ENCODE measurements at places on chromosomes 12 and 14.

GRCh38 chr12:1559676-1560091 lies 34.7 kb downstream of the FBXL14 start:
- no peak for DNase-seq

DNA sequence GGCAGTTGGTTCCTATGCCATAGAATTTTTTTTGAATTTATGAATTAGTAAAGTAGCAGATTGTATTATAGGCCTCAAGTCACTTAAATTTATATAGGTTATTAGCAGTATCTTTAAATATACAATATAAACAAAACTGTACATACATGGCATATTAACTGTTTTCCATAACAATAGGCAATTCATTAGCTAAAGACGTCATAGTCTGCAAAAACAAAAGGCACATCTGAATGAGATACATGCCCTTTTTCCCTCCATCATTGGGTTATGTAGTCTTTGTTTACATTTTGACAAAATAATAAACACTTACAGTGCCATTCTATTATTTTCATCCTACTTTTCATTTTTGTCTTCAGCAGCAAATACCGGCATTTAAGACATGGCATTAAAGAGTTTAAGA lies 1.1 kb upstream of the VCPKMT start:
- no peak for DNase-seq

GRCh38 chr12:22658214-22658613 lies 33.2 kb downstream of the ETNK1 start:
- DNase-seq = no peak

DNA sequence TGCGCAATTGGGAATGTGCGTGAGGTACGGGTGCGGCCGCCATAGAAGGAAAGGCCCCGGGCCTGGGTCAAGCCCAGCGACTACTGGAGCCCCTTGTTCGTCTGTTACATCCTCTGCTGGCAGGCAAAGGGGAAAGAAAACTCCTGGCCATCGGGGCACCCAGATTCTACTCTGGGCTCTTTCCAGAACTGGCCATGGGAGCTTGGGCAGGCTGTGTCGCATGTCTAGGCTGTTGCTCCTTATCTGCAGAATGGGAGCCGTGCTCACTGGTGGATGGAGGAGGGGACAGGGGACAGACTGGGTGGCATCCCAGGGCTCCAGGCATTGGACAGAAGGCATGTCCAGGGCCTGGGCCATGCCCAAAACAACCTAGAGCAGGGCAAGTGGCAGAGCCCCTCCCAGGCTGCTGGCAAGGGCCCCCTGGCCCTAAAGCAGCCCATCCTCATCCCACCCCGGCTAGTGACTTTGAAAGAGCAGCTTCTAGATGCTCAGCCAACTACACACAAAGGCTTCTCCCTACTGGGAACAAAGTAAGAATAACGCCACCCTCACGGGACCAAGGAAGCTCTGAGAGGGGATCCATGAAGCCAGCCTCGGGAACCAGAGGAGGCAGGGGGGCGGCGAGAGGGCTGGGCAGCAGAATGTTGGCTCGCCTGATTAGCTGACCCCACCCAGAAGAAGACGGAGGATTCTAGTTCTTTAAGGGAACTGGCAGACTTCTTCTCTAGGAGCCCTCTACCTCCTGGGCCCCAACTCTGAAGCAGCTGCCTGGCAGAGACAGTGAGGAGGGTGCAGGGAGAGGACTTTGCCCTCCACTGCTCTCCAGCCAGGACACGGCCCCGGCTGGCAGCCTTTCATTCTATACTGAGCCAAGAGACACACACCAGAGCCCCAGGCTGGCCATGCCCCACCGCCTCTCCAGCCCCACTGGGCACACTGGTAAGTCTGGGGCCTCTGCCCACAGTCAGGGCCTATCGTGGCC lies 96.8 kb downstream of the SINHCAF start:
- no peak for DNase-seq

- no peak for DNase-seq
These were observed 42.6 kb downstream of the SH2B3 start for GRCh38 chr12:111448266-111448830.

- DNase-seq = no peak
These were observed 35.2 kb downstream of the PRIMA1 start for GRCh38 chr14:93752980-93753561.

DNA sequence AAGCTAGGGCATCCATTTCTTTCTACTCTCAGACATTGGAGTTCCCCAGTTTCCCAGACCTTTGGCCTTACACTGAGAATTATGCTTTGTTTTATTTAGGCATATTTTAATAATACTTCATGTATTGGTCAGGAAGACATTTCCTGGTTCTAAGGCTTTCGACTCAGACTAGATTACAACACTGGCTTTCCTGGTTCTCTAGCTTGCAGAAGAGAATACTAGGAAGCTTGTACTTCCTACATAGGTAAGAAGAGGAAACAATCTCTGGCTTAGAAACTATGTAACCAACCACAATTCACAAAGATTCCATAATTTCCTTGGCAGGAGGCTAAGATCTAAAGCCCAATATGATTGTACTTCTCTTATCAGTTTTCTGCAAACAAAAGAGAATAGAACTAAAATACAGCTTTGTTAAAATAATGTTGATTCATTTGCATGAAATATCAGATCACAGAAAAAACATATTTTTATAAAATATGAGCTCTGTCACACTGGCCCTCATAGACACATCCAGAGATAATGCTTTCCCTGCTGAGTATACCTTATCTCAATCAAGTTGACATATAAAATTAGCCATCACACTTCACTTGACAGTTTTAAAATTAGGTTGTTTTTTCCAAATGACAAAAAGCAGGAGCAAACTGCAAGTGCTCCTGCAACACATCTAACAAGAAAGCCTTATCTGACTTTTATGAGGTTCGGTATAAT lies 30.5 kb downstream of the CLEC2D start:
- DNase-seq = no peak

DNA sequence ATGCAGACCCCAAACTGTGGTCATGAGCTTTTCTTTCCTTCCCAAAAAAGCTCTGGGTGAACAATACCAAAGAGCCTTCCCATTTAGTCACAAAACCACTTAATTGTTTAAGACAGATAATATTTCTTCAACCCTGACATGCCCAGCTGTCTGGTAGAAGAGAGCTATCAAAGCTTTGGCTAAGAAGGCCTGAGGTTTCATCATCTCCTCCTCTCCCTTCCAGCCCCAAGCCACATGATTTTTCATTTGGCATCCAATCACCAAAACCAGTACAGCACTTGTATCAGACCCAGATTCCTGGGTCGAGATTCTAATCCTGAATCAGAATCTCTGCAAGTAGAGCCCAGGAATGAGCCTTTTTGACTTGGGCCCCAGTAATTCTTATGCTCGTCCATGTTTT lies 199.6 kb upstream of the TMEM260 start:
- no peak for DNase-seq

- DNase-seq = no peak
These were observed 6.6 kb upstream of the TNFAIP2 start for GRCh38 chr14:103116636-103117035.

DNA sequence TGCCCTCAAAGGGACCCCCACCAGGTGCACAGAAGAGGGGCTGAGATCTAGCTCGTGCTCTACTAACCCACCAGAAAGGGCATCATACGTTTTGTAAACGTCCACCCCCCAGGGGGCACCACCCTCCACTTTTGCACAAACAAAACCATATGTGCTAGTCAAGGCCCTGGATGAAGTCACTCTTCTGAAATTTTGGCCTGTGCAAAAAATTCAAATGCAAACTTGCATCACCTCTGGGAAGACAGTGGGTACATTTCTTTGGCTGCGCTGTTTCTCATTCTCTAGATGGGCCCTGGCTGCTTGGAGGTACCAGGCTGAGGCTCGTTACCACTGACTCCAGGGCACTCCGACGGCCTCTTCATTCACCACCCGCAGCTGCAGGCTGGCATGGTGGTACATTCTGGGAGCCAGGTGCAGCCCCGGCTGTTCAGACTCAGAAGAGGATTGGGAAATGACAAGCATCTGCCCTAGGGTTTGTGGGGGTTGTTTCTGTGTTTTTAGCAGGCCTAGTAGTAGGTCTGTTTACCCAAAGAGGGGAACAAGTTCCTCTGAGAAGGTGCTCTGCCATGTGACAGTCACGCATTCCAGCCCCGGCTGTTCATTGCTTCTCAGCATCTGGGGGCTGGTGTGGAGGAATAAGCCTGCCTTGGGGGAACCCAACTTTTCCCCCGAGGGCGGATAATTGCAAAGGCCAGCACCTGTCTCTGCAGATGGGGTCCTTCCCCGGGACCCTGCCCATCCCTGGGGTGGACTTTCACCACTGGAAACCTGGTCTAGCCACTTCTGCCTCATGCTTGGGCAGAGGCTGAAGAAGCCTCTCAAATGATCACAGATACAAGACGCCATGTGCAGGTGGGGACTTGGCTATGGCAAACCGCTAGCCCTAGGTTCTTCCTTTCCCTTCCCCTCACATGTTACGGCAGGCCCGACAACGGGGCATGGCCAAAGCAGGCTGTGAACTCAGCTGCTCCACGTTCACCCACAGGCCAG lies 147.6 kb downstream of the DPF3 start:
- DNase-seq = no peak

- DNase-seq = no peak
These were observed 90.9 kb downstream of the ACTN1 start for GRCh38 chr14:68888025-68888850.

GRCh38 chr12:24861766-24862540 lies 86.9 kb downstream of the BCAT1 start:
- no peak for DNase-seq

- DNase-seq = peak; percentile 58
These were observed at the start of gene AHNAK2 for GRCh38 chr14:104977681-104978653. AHNAK2 (minus strand) TSS chr14:104978374; CDS start chr14:104978237, 137 bp downstream.

GRCh38 chr14:27409944-27410343 lies 812.1 kb upstream of the NOVA1 start:
- no peak for DNase-seq

- DNase-seq = no peak
These were observed 3.9 kb downstream of the TSPAN9 start for GRCh38 chr12:3081091-3081490.

DNA sequence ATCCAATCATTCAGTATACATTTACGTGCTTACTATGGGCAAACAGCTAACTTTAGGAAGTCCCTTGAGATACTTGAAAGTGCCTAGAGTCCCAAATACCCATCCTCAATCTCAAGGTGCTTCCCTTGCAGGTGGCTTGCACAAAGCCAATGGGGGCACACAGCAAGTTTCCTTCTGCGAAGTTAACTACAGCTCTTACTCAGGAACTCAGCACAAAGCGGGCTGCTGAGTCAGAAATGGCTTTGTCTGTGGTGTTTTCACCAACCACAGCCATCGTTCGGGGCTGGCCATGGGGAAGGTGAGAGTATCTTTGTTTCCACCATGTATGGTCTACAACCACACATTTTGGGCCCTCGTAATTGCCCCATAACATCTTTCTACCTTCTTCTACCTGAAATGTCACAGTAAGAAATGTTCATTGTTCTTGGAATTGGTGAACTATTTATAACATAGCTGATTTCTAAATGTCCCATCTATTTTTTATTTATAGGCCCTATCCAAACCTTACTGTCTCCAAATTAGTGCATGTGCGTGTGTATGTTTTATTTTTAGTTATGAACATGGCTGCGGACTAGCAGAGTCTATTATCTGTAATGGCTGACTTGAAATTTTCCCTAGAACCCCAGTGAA lies 13.9 kb downstream of the MFAP5 start:
- no peak for DNase-seq

DNA sequence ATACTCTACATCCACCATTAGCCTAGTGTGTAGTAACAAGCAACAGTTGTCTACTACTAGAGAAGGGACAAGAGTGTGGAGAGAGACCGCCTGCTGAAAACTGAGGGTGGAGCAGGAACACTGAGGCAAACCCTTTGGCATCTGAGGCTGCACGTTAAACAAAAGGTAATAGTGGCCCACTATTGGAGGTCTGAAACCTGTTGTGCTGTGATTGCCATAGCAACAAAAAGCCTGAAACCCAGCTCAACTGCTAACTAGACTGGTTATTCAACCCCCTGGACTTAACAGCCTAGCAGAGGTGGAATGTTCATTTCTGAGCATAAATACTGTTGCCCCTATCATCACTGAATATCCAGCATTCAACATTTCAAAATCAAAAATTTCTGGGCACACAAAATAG lies 43.0 kb downstream of the PPP4R4 start:
- no peak for DNase-seq

DNA sequence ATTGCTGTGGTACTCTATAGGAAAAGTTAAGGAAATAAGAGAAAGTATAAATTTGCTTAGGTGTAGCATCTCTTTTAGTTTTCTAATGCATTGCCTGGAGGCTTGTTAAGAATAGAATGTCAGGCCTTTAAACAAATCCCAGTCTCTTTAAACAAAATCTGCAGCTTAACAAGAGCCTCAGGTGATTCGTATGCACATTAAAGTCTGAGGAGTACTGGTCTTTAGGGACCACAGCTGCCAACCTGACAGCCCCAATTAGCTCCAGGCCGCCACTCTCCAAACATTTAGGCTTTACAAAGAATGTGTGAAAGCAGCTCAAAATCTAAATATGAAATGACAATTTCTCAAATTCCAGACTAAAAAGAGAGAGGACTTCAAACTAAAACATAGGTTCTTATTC lies 35.7 kb downstream of the PAWR start:
- no peak for DNase-seq

GRCh38 chr12:73863546-73863945 lies 674.1 kb upstream of the ATXN7L3B start:
- no peak for DNase-seq

DNA sequence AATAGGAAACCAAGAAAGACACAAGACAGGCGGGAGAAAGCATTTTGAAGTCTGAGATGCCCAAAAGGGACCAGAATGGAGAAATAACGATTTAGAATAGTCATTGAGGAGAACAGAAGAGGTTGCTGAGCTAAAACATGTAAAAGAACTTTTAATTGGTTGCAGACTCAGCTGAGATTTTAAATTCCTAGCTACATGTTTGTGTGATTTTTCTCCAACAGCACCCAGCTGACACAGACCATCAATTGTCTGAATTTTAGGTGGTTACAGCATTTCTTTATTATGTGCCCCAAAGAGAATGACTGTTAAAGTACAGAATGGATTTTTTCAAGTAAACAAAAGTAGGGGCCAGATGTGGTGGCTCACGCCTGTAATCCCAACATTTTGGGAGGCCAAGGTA lies 50.3 kb downstream of the BAZ1A start:
- no peak for DNase-seq

GRCh38 chr14:85535991-85536832 lies 6.3 kb downstream of the FLRT2 start:
- no peak for DNase-seq

DNA sequence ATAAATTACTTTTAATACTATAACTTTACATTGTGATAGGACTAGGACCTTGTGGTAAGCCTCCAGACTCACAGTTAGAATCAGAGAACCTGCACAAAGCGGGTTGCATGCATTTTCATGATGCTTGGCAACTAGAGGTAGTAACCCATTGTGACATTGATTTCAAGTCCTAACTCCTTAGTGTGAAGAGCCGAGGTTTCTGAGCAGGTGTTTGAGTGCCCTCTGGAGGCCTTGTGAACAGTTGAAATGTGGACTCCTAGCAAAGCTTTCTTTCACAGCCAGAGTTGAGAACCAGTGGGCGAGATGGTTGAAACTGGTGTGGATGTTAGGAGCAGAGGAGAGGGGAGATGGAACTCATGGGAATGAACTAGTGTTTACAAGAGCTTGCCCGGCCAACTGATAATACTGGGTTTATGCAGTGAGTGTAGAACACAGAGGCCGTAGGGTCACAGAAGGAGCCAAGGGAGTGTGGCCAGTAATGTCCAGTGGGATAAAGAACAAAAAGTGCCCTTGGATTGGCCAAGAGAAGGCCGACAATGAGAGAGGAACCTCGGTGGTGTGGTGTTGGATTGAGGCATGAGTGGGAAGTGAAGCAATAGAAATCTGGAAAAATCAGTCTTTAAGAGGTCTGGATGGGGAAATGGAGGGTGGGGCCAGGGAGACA lies 10.9 kb downstream of the ZNF664 start:
- DNase-seq = peak; percentile 52
